ENCODE measurements at places on chromosomes 12 and 14.

DNA sequence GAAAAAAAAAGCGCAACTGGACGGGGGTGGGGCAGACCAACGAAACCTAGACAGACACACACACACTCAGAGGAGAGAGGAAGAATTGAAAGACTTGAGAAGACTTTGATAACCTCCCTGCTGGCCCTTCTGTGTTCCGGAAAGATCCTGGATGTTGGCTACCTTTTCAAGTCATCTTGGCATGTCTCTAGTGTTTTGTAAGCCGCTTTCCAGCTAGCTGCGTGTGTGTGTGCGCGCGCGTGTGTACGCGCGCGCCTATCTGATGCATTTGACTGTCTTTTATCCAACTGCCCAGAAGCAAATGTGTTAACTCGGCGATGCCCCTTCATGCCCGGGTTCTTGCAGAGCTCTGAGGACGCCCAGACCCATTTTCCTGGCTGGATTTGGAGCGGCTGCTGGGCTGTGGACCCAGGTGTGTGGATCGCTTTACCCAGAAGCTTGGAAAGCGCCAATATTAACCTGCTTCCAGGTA is 664 bp downstream of the LRFN5 start:
- DNase-seq: no peak

GRCh38 chr12:45446013-45446412 is 230.1 kb downstream of the ANO6 start:
- no peak for DNase-seq

DNA sequence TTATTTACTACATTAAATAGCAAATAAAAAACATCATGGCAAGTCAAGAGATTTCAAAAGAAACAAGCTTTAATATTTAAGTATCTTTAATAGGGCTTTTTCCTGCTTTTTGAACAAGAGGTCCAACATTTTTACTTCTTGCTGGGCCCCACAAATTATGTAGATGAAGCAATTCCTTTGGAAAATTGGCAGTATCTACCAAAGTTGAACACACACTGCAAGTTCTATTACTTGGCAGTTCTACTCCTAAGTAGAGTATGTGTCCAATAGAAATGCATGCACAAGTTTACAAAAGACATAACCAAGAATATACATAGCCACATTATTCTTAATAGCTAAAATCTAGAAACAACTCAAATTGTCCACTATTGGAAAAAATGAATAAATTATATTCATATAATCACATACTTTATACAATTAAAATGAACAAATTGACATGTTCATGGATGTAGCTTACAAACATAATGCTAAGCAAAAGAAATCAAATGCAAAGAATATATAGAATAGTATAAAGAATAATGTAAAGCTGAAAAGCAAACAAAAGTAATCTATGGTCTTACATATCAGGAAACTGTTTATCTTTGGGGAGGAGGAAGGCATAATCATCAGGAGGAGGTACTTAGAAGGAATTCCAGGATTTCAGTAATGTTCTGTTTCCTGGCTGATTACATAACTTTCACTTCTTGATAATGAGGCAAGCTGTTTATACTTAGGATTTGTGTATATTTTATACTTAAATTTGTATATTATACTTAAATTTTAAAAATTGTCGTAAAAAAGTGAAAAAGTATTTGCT is 6.5 kb upstream of the TMBIM4 start:
- no peak for DNase-seq

- DNase-seq: peak; percentile 81
Observed at GRCh38 chr14:52987514-52987913, 36.7 kb upstream of the FERMT2 start.

All from hematopoietic multipotent progenitor cell treated with erythropoietin and hydrocortisone succinate and interleukin-3 and kit ligand, for 15 days (in vitro differentiated cells).